ENCODE measurements at places on chromosomes 2 and 18. TPM values are rescaled to one million over a fixed set of nuclear protein-coding genes. Genes with fewer than 3 reads are reported as not detected.

CAPN10 gene
- 24.9 TPM for polyA plus RNA-seq

INSIG2 gene
- 31.0 TPM for polyA plus RNA-seq

SCN9A gene
- 15.4 TPM for polyA plus RNA-seq

TDRD15 gene
- not detected for polyA plus RNA-seq

GRCh38 chr2:64966017-64966416 is 23.2 kb upstream of the SLC1A4 start:
- DNase-seq: no peak

- DNase-seq: peak; percentile 28
These were observed 41.7 kb upstream of the MALL start for GRCh38 chr2:110157153-110157793.

- DNase-seq: peak; percentile 54
These were observed 209.3 kb upstream of the SOX11 start for GRCh38 chr2:5482929-5483331.

DNA sequence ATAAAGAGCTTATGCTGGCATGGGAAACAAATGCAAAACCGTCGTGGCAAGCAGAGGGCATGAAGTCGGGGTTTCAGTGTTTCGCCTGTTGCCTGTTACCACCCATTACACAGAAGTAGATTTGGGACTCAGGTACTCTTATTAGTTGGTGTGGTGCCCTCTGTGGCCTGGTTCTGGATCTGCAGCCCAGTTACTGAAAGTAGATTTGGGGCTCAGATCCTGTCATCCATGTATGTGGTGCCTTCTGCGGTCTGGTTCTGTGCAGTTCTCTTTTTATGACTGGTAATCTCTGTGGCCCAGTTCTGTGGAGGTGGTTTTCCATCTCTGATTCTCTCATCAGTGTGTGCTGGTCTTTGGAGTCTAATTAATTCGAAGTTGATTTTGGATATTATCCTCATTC is 45.2 kb downstream of the ADNP2 start:
- no peak for DNase-seq

DNA sequence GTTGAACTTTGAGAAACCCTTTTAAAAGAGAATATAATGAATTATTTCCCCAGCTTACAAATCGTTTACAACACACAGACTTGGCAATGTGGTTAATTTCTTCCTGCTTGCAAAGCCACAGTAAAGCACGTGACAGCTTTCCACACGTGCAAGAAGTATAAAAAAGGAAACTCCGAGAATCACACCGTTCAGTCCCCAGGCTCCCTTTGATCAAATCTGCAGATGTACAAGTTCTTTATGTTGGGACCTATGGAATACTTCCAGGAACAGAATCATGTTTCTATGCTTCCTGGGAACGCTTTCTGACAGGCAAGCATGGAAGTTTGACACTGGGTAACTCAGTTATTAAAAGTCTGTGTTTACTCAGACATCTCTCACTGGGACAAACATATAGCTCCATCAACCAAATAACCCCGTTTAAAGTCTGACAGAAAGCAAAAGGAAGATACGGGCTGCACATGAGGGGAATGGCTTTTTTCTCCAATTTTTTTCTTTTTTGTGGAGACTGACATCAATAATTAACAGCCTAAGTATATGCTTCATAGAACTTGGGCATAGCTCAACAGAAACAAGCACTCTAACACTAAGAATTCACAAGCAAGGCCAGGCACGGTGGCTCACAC is 134.8 kb downstream of the EIPR1 start:
- no peak for DNase-seq

- no peak for DNase-seq
These were observed 226.0 kb upstream of the TANK start for GRCh38 chr2:160934263-160934662.

DNA sequence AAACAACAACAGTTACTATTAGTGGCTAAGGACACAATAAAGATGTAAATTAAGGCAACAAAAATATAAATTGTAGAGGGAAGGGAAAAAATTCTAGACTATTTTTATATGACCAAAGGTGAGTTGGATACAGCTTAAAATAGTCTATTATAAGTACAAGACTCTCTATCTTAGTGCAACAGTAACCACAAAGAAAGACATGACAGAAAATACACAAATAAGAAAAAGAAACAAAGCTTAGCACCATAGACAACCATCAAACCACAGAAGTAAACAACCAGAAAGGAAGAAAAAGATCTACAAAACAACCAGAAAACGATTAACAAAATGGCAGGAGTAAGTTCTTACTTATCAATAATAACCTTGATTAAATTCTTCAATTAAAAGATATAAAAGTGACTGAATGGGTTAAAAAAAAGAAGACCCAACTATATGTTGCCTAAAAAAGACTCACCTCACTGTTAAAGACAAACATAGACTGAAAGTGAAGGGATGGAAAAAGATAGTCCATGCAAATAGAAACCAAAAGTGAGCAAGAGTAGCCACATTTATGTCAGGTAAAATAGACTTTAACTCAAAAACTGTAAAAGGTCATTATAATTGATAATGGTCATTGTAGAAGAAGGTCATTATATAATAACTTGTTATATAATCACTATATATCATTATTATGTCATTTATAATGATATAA is 62.5 kb downstream of the USP40 start:
- no peak for DNase-seq

DNA sequence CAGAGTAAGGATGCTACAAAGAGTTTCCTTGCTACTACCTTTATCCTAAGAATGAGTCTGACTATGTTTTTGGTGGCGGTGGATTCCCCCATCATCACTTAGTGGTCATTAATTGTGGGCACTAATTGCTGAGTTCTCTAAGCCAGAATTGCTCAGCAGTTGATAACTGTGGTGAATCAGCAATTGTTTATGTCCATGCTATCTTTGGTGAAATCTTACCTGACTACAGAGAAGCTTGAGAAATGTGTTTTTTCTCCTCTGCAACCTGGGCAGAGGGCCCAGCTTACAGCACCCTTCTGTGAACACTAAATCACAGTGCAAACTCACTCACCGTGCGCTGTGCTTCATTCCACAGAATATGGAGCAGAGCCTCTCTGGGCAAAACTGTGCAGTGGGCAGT is 683.6 kb downstream of the CNTNAP5 start:
- no peak for DNase-seq

DNA sequence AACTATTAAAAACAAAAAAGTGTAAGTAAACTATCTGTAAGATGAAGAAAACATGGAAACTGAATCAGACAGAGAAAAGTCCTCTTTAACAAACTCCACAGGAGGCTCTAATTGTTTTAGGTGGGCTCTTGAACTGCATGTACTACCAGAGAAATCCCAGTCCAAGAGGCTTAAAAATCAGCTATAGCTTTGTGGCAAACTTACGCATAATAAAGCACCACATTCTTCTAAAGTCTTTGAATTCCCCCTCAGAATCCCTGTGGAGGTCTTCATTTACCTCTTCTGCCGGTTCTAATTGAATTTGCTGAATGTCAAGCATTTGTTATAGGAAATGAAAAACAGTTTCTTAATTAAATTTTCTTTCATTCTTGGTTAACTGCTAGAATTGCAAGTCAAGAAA is 40.8 kb downstream of the CHN1 start:
- DNase-seq: no peak

DNA sequence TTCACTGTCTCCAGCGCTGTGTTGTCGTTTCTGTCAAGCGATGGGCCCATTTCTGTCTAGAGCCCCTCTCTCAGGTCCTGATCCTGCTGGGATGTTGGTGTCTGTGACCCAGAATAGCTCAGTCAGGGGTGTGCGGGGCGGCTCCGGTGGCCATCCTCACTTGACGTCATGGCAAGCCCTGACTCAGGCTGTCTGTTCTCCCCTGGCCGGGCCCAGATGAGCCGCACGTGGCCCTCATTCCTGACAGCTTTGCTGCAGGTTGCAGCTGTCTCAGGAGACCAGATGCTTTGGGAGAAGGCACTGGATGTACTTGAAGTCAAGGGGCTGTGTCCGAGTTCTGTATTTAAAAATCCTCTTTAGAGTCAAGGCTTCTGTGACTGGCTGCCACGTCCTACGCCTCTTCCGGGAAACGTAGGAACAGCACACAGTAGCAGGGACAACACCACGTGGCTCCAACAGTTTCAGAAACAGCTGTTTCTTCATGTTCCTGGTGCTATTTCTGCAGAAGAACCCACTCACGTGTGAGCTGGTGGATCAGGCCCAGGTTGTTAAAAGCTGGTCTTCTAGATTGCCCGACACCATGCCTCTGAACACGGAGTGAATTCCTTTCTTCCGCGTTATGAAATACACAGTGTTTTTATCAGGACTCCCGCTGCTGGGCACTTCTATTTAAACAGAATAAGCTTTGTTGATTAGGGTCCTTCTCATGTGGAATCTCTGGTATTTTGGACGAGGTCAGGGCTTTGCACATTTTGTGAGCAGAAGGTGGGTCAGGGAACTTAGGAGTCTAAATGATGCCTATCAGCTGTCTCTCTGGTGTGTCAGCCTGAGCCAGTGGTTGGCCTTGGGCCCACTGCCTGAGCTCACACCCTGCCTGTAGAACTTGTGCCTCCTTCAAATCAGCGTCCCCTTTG is 28.3 kb upstream of the NTSR2 start:
- DNase-seq: no peak

GRCh38 chr2:233468047-233468740 is 98.4 kb downstream of the USP40 start:
- DNase-seq: no peak

GRCh38 chr2:237721458-237721857 is 77.1 kb upstream of the RBM44 start:
- no peak for DNase-seq

DNA sequence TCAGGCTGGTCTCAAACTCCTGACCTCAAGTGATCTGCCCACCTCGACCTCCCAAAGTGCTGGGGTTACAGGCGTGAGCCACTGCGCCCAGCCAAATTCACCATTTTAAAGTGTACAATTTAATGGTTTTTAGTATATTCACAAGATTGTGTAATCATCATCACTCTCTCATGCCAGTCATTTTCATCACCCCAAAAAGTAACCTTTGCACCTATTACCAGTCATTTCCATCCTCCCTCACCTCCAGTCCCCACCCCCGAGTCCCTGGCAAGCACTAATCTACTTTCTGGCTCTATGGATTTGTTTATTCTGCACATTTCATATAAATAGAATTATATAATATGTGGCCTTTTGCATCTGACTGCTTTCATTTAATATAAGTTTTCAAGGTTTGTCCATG is 10.8 kb downstream of the PCBP1 start:
- no peak for DNase-seq

DNA sequence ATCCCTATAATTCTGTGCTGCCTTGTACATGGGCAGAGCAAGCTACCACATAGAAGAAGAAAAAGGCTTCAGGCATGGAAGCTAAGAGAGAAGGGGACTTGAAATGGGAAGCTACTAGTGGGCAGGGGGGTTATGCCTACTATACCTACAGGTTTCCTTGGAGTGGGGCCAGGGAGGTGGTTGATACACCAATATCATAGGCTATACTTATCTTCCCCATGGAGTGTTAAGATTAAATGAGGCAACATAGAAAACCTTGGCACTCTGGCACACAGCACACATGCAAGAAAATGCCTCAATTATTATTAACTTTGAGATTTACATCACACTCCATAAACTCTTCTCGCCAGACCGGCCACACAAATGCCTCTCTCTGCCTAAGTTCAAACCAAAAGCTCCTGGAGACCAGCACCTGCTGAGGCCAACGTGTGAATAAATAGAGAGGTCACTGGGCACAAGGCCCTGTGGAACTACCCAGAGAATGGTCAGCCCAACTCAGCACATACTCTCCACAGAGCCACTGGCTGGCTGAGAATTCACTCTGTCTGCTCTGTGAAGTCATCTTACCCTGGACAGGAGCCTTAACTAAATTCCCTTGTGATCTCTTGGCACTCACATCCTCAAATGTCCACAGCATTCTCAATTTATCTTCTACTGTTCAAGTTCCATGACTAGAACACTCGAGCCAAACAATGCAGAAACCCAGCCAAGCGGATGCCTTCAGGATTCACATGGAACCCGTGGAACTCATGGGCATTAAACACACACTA is 498.7 kb downstream of the BCL11A start:
- DNase-seq: no peak

Measured in right lung (tissue), 10 donors.